ENCODE measurements at places on chromosomes 4 and X.

DNA sequence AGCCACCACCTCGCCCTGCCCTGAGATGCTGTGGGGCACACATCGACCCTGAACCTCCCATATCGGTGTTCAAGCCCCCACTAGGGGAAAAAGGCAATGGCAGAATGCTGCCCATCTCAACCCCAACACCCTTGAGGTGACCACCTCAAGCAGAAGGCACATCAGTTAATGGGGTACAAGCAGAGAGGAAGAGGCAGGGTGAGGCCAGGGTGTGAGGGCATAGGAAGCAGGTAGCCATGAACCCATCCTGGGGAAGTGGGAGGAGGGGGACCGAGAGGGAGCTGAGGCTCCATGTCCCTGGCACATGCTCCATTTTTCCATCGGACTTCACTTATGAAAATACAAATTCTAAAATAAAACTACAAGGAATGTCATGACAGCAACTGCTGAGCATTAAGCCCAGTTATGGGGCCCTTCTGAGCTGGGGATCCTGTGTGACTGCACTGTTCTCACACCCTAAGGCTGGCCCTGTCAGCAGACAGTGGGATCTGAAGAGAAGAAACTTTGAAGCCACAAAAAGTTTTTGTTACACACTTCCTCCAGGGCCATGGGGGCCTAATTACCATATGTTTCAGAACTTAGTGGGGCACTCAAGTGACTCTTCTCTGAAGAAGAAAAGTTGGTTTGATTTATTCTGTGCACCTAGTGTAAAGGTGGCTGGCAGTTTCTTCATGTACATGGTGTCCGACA, 68.2 kb upstream of the FAM241A start:
- DNase-seq: no peak
- 0 out of 2 replicates have a peak, but pooled peaks cover 6% of the 10 kb centered on the region for H3K4me1 ChIP-seq
- peaks cover 17% of the 10 kb centered on the region for H3K36me3 ChIP-seq
- H3K4me3 ChIP-seq: no peak overlapping the region
- H3K27me3 ChIP-seq: no peaks in the 10 kb centered on the region

- no peaks in the 10 kb centered on the region for H3K4me1 ChIP-seq
- no peaks in the 10 kb centered on the region for H3K27me3 ChIP-seq
- no peaks in the 10 kb centered on the region for H3K36me3 ChIP-seq
- no peak for DNase-seq
- H3K4me3 ChIP-seq: no peak overlapping the region
Measured at GRCh38 chrX:155435744-155436112, 22.7 kb downstream of the F8A3 start.

DNA sequence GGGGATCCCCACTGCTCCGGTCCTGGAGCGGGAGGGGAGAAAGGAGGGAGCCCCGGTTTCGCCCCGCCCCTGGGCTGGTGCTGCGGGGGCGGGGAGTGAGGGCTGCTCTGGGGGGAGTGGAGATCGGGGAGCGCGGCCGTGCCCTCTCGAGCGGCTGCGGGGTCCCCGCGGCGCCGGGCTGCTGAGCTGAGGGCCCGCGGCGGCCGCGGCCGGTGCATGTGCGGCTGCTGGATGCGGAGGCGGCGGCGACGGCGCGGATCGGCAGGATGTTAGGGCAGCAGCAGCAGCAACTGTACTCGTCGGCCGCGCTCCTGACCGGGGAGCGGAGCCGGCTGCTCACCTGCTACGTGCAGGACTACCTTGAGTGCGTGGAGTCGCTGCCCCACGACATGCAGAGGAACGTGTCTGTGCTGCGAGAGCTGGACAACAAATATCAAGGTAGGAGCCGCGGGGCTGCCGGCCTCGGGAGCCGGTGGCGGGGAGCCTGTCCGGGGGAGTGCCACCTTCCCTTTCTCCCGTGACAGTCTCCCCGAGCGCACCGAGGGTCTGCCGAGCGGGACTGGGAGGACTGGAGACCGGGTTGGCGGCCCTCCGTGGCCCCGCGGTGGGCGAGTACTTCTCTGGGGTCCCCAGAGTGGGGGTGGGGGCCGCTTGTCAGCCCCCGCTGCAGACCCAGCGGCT, at the start of gene ING2:
TSS of gene ING2 (plus strand) at position 129 of the 681 bp plus-strand sequence. CDS start at position 267, 138 bp downstream.
- H3K4me3 ChIP-seq: peak within 1 kb of the TSS; percentile 98
- H3K4me1 ChIP-seq: peaks cover 36% of the 10 kb centered on the region
- DNase-seq: peak; percentile 28
- peaks cover 1% of the 10 kb centered on the region for H3K36me3 ChIP-seq
- H3K27me3 ChIP-seq: no peaks in the 10 kb centered on the region

DNA sequence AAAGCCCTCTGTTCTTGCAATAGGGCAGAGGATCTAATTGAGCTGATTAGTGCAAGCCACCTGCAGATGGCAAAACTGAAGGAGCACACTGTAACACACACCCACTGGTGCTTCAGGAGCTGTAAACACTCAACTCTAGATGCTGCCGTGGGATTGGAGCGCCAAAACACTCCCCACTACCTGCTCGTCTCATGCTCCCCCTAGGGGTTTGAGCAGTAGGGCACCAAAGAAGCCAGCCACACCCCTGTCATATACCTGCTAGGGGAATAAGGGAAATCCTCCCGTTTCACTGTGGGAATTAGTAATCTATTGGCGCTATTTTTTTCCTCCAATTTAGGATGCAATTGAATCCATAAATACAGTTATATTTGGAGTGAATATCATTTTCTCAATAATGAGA, 360.2 kb downstream of the GLUD2 start:
- no peaks in the 10 kb centered on the region for H3K27me3 ChIP-seq
- H3K4me1 ChIP-seq: no peaks in the 10 kb centered on the region
- H3K36me3 ChIP-seq: no peaks in the 10 kb centered on the region
- no peak overlapping the region for H3K4me3 ChIP-seq

DNA sequence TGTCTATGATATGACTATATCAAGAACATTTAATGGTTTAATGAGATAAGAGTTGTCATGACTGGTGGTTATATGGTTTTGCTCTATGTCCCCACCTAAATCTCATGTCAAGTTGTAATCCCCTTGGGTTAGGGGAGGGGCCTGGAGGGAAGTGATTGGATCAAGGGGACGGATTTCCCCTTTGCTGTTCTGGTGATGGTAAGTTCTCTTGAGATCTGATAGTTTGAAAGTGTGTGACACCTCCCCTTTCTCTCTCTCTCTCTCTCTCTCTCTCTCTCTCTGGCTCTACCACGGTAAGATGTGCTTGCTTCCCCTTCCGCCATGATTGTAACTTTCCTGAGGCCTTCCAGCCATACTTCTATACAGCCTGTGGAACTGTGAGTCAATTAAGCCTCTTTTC, 803.4 kb downstream of the TRIML1 start:
- peak overlapping the region; percentile 77 for H3K4me3 ChIP-seq
- peak overlapping the region; percentile 94 for H3K27ac ChIP-seq
- peaks cover 74% of the 10 kb centered on the region for H3K4me1 ChIP-seq
- peaks cover 2% of the 10 kb centered on the region for H3K27me3 ChIP-seq
- H3K36me3 ChIP-seq: peaks cover 25% of the 10 kb centered on the region
- DNase-seq: no peak

DNA sequence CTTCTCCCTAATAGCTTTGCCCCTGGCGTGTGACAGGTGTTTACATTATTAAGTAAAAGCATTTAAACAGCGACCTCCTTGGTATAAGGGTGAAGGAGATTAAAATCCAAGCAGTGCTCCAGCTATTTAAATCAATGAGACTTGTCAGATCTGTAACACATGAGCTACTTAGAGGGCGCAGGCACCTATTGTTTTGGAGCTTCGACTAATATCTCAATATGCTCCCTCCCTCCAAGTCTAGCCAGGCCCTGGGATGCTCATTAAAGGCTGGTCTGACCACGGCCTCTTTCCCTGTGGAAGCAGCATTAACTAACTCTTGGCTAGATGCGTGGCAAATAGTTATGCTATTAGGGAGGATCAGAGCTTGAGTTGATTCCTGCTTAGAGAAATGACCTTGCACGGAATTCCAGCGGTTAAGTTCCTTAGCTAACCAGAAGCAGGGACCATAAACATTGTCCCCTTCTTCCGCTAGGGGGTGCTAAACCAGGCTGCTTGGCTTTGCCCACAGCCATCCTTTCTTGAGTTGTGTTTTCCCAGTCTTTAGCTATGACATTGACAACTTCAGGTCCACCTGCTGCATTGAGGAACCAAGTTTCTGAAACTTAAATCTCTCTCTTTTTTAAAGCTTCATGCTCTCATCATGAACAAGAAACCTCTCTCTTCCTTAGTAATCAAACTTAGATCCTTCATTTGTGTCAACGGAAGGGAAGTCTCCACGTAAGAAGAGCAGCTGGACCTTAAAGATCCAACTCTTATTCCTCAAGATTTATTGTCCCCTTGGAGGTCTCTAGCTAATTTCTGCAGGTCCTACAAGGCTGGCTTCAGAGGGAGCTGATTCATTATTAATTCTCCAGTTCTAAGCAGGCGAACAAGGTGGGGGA, 80.7 kb upstream of the IGFBP7 start:
- no peak overlapping the region for H3K27ac ChIP-seq
- peaks cover 25% of the 10 kb centered on the region for H3K27me3 ChIP-seq
- H3K4me1 ChIP-seq: no peaks in the 10 kb centered on the region
- H3K36me3 ChIP-seq: no peaks in the 10 kb centered on the region
- peak; percentile 27 for DNase-seq
- no peak overlapping the region for H3K4me3 ChIP-seq

DNA sequence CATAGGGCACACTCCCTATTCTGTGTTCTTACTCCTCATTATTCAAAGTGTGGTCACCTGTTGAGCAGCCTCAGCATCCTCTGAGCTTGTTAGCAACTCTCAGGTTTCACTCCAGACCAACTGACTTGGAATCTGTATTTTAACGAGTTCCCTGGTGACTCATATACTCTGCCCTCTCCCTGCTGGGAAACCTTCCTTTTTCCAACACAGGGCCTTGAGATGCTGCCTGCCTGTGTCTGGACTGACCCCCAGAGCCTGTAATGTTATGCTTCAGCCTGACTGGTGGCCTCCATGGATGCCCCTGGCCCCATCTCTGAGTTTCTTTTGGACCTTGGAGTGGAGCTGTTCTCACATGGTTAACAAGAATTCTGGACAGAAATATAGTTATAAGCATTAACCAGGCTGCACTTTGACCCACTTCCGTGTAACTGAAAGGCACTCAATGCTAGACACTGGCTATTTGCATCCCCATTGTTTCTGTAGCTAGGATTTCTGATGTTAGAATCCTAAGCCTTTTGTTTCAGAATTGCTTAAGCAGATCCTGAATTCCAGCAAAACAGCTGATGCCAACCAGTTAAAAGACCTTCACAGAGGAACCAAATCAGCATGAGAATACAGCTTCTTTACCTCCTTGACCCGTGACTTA, 262.6 kb downstream of the STIM2 start:
- no peak for DNase-seq
- peaks cover 5% of the 10 kb centered on the region for H3K27me3 ChIP-seq
- no peak overlapping the region for H3K27ac ChIP-seq
- no peak overlapping the region for H3K4me3 ChIP-seq
- H3K4me1 ChIP-seq: no peaks in the 10 kb centered on the region

- H3K36me3 ChIP-seq: no peaks in the 10 kb centered on the region
- no peak overlapping the region for H3K27ac ChIP-seq
- H3K27me3 ChIP-seq: peaks cover 11% of the 10 kb centered on the region
- no peak overlapping the region for H3K4me3 ChIP-seq
- no peak for DNase-seq
- 0 out of 2 replicates have a peak, but pooled peaks cover 4% of the 10 kb centered on the region for H3K4me1 ChIP-seq
Measured at GRCh38 chrX:39639871-39640270, 457.9 kb downstream of the BCOR start.

DNA sequence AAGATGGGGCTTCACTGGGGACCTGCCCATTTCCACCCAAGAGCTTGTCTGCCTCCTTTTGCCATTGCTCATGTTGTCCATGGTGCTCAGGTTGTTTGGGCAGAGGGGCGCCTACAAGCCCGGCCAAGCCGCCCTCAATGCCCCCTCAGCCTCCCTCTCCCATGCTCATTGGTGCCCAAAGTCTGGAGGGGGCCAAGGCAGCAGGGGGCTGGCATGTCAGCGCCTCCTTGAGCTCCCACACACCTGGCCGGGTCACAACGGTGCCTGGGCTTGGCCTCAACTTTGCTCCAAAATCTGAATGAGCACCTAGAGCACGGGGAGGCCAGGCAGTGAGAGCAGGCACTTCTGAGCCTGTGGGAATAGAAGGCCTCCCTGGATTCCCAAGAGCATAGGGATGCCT, 1598.8 kb downstream of the PCDH7 start:
- H3K36me3 ChIP-seq: peaks cover under 1% of the 10 kb centered on the region
- H3K27ac ChIP-seq: no peak overlapping the region
- no peak for DNase-seq
- no peaks in the 10 kb centered on the region for H3K27me3 ChIP-seq
- no peak overlapping the region for H3K4me3 ChIP-seq
- no peaks in the 10 kb centered on the region for H3K4me1 ChIP-seq

Data from HFFc6 (cell line).